HuH-7 (cell line): ENCODE measurements at places on chromosomes 13 and 19.

- peak; percentile 17 for DNase-seq
These were observed 327.2 kb upstream of the TSHZ3 start for GRCh38 chr19:31676271-31677004.

DNA sequence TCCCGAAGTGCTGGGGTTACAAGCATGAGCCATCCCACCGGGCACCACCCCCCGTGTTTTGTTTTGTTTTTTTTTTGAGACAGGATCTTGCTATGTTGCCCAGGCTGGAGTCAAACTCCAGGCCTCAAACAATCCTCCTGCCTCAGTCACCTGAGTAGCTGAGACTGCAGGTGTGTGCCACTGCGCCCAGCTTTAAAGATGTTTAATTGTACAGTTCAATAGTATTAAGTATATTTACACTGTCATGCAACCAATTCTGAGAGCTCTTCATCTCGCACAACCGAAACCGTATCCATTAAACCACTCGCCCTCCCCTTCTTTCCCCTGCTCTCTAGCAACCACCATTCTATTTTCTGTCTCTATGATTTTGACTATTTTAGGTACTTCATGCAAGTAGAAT, 15.6 kb downstream of the NUCB1 start:
- DNase-seq = no peak

DNA sequence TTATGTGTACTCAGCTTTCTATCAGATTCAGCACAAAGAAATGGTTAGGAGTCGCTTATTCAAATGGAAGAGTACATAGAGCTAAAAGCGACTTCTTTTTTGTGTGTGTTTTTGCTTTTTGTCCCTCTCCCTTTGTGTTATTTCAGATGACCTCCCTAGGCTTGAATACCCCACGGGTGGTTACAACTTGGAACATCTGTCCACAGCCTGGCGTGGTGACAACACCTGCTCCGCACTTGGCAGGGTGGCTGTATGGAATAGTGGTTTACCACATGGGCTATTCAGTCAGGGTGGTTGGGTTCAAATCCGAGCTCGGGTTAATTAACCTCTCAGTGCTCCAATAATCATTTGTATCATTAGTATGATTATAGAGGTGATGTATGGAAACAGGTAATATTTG, 151.6 kb upstream of the FREM2 start:
- DNase-seq = no peak

GRCh38 chr19:29624489-29625185, 18.6 kb downstream of the POP4 start:
- DNase-seq = no peak

DNA sequence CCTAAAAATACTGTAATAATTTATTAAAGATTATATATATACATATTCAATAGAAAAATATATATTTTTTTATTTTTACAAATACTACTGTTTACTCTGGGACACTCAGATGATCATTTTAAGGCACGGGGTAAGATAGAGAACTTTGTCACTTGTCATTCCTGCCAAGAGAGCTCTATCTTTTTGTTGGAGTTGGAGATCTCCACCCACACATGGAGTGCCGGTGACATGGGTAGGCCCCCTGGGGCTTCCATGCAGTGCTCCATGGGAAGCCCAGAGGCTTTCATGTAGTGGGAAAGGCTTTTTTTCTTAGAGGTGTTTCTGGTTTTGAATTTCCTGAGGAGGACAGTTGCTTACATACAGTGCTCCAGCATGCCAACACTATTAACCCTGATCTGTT, 81.4 kb downstream of the LMO7 start:
- DNase-seq = no peak

DNA sequence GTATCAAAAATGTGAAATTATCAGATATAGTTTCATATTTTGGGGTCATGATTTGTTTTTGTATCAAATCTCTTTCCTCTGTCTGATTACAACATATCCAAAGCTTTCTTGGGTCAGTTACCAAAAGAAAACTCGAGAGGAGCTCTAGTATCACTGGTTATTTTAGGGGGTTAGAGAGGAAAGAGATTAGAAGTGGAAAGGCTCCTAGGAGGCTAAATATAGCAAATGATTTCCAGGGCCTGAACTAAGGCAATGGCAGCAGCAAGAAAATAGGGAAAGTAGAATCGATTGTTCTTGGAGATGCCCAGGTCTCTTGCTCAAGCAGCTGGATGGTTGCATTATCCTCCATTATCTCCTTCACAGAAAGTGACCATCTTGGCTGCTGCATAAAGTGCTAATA, 72.9 kb downstream of the NHLRC3 start:
- no peak for DNase-seq

DNA sequence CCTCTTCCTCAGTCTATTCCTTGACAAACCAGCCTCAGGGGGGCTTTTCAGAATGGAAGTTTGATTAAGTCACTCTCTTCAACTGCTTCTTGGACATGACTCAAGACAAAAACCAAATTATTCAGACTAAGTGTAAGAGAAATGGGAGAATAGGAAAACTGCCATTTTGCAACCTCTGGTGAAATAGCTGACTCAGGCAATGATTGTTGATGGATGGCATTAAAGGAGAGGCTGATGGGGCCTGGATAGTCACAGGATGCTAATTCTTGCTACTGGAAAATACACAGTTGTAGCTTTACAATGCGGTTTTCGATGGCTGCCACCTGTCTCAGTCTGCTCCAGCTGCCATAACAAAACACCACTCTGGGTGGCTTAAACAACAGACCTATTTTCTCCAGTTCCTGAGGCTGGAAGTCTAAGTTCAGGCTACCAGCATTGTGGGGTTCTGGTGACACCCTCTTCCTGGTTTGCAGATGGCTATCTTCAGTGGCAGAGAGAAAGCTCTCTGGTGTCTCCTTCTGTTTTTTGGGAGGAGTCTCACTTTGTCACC, 6.1 kb downstream of the NOSIP start:
- DNase-seq = no peak

GRCh38 chr13:27293076-27293691, 22.6 kb downstream of the RASL11A start:
- DNase-seq = no peak

DNA sequence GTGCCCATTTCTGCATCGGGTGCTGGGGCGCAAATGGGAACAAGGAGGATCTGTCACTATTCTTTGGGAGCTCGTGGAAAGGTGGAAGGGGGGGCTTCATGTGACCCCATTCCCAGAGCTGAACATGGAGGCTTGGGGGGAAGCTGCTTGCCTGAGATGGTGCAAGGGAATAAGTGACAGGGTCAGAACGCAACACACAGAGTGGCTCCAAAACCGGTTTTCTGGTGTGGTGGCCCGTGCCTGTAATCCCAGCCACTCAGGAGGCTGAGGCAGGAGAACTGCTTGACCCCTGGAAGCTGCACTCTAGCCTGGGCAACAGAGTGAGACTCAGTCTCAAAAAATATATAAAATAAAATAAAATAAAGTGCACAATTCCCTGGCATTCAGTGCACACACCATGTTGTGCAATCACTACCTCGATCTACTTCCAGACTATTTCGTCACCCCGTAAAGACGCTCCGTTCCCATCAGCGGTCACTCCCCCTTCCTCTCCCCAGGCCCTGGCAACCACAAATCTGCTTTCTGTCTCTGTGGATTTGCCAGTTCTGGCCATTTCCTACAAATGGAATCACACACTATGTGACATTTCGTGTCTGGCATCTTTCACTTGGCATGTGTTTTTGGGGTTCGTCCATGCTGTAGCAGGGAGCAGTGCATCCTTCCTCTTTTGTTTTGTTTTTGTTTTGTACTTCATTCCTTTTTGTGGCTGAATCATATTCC, 18.2 kb upstream of the COMP start:
- DNase-seq = no peak

DNA sequence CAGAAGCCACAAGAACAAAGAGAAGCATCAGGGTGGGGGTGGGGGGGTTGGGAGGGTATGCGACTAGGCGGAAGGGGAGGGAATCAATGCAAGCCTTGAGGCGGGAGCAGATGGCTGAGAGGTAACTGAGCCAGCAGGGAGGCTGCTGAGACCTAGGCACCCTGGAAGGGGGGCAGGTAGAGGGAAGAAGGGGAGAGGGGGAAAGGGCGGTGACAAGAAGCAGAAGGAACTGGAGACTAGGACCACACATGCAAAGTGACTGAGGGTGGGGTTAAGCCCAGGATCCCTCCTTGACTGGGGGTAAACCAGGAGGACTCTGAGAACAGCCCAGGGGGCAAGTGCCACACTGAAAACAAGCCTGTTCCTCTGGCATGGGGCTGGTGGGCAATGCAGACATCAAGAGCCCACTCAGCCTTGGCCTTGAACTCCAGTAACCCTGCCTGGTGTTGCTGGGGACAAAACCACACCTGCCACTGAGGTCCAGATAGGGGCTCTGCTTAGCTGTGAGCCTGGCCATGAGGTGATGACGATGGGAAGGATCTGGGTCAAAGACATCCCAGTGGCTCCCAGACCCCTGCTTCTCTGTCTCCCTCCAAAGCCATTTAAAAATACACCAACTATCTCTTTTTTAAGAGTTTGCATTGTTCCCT, 20.3 kb downstream of the OPA3 start:
- DNase-seq = no peak

- no peak for DNase-seq
These were observed 27.1 kb upstream of the DOCK9 start for GRCh38 chr13:99004978-99005377.

DNA sequence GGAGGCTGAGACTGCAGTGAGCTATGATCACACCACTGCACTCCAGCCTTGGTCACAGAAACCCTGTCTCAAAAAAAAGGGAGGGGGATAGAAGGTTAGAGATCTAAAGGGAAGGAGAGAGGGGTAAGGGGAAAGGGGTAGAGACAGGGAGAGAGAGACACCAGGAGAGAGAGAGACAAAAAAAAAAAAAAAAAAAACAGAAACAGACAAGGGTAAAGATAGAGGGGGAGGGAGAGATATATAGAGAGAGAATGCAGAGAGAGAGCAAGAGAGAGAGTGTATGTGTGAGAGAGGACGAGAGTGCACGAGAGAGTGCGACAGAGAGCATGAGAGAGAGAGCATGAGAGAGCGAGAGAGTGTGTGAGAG, 4.2 kb downstream of the CD70 start:
- DNase-seq = no peak

DNA sequence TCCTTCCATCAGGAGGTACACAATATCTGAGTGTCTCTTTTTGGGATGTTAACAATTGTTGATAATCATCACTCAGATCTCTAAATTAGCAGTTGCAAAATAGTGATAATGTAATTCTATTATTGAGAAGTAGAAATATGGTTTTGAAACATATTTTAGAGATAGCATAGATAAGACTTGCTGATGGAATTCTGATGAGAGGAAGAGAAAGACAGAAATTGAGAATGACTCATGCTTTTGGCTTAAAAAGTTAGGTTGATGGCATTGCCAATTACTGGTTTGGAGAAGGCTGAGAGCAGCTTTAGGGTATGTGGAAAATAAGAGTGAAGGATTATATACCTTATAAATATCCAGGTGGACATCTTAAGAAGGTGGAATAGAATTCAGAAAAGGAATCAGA, 106.4 kb upstream of the EDNRB start:
- DNase-seq = no peak

- DNase-seq = no peak
These were observed 2.2 kb downstream of the CRTC1 start for GRCh38 chr19:18685597-18686190.

GRCh38 chr13:37503287-37503686, 95.3 kb downstream of the POSTN start:
- DNase-seq = no peak

GRCh38 chr13:98476106-98476505, 100.8 kb downstream of the STK24 start:
- DNase-seq = no peak

- DNase-seq = no peak
These were observed 6.5 kb downstream of the HIF3A start for GRCh38 chr19:46303322-46303690.

DNA sequence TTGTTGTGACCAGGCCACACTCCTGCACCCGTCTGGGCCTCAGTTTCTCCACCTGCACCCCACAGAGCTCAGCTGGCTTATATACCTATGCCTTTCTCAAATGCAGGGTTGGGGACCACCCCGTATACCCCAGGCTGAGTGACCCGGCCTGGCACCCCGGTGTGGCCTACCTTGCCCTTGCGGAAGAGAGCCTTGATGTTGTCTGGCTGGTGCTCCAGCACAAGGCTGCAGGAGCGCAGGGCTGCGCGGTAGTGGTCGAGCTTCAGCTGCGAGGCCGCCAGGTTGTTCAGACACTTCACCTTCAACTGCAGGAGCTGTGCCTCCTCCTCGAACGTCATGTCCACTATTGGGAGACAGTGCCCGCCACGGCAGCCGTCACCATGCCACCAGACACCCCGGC, 5.9 kb downstream of the FKBP8 start:
- no peak for DNase-seq

- no peak for DNase-seq
These were observed 24.0 kb downstream of the FGF9 start for GRCh38 chr13:21694831-21695230.

DNA sequence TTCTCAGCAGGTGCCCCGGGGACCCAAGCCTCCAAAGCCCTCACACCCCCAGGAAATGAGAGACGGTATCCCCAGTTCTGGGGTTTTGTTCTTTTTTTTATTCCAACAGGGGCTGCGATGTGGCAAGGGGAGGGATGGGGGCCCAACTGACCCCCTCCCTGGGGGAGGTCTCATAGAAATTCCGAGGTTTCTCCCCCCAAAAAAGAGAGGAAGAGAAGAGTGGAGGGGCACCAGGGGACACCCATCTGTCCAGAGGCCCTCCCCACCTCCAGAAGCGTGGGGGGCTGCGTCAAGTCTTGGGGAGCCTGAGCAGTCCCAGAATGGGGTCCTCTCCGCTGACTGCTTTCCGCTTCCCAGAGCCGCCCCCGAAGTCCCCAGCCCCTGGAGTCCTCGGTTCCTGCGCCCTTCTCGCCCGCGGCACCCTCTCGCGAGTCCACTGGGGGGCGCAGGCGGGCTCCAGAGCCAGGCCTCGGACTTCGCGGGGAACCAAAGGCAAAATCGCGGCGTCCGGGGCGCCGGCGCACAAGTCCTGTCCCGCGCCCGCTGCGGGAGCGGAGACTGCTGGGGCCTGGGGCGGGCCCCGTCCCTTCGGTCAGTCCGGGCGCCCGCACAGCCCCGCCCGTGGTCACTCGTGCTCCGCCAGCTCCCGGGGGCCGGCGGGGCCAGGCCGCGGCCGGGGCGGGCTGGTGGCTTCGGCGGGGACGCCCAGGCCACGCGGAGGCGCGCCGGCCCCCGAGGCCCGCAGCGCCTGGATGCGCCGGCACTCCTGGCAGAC, 4.4 kb upstream of the ATP1A3 start:
- DNase-seq = peak; percentile 86
